Retina (tissue), 1 donor: ENCODE measurements at places on chromosomes 16 and 17.

DNA sequence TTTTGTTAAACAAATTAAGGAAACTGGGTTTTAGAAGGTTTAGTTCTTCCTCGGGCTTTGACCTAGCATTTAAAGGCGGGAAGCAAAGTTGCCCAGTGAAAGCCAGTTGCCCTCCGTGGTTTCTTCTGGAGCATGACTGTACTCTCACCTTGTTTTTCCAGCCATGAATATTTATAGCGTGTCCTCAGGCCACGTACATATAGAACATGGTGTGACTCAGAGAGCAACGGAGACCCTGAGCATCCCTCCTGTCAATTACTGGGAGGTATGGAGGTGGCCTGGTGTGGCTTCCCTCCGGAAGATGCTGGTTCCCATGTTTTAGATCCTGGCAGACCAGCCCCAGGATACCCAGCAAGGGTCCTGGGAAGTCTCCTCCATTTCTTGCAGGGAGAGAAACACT, 48.4 kb downstream of the AKAP1 start:
- peak; percentile 35 for DNase-seq

DNA sequence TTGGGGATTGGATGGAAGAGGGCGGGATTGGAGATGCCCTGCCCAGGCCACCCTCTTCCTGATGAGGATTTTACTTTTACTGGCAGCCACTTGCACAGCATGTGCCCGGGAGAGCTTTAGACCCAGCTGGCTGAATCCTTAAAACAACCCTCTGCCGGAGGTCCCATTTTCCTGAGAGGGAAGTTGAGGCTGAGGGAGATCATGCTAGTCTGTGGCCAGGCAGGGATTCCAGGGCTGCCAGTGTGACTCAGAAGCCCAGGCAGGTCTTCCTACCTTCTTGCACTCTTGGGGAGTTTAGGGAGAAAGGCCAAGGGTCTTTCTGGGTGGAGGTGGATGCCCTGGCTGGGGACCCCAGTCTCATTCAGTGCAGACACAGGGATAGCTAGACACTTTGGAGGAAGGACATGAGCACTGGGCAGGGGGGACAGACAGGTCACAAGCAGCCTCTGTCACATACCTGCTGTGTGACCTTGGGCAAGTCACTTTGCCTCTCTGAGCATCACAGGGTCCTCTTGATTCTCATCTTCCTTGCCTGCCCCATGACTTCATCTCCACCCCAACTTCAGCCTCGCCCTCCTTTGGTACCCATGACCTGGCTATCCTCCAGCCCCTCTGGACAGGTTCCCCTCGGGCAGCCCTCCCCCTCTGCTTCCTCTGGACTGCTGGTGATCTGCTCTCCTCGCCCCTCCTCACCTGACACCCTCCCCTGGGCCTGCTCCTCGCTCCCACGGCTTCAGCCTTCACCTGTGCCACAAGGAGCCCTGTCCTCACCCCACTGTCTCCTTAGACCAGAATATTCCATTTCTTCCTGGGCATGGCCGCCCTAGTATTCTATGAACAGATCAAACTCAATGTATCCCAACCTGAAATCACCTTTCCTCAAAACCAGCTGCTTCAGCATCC, 11.3 kb upstream of the DCAF7 start:
- no peak for DNase-seq

DNA sequence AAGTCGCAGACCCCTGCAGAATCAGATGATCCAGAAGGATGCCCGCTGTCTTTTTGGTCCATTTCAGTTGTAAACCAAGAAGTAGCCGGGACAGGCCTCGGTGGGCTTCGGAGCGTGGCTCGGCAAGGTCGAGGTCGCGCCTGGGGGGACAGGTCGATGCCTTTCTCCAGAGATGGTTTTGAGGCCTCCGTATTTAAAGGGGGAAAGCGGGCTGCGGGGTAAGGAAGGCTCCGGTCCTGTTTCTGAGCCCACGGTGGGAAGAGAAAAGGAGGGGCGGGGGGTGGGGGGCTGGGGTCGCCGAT, 7.5 kb upstream of the GNG13 start:
- no peak for DNase-seq

- no peak for DNase-seq
Observed at GRCh38 chr16:89841275-89841674, 13.0 kb downstream of the SPIRE2 start.

GRCh38 chr16:23052908-23053580, 96.2 kb downstream of the USP31 start:
- no peak for DNase-seq

DNA sequence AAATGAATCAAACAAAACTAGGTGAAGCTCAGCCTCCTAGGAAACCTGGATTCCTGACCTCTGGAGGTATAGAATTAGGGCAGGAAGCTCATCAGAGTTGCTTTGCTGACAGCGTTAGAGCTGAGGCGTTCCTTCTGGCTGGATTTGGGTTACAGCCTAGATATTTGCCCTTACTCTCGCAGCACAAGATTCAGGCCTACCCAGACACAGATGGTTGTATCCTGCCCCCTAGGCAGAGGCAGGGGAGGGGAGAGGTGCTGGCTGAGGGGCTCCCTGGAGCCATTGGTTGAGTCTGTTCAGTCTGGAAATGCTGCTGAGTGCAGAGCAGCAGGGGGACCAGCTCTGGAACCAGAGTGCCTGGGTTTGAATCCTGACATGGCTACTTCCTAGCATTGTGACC, 78.4 kb downstream of the MPRIP start:
- DNase-seq: no peak

GRCh38 chr16:9090101-9090959, 1.1 kb upstream of the HAPSTR1 start:
- DNase-seq: peak; percentile 75

- DNase-seq: no peak
Observed at GRCh38 chr16:86730086-86730485, 151.7 kb downstream of the FOXL1 start.

DNA sequence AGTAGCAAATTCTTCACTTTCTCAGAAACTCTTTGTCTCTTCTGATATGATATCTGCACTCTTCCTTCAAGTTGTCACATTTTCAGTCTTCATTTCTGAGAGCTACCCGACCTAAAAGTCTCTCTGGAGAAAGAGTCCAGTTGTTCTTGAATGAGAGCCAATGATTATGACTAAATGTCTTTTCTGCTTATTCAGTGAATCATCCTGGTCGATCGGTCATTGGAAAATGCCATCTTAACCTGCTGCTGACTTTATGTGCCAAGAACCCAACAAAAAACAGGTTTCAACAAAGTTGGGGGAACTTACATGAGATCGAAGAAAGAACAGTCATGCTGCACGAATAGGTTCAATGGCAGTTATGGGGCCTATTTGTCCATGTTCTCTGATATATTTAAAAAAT, 15.9 kb downstream of the SOX9 start:
- no peak for DNase-seq

DNA sequence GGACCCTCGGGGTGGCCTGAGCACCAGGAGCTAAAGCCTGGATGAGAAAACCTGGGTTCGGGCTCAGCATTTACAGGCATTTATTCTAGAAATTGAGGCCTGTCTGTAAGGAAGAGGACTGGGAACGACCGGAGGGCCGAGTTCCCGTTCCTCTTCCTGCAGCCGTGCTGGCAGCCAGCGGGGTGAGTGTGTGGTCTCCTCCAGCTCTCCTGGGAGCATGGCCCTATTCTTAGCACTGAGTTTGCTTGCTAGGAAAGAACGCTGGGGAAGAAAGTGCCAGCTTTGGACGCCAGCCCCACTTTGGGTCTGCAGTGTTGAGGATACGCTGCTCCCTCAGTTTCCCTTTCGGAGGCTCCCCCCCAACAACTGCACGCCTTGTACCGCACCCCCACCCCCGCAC, 49.6 kb downstream of the MGAT5B start:
- DNase-seq: no peak

DNA sequence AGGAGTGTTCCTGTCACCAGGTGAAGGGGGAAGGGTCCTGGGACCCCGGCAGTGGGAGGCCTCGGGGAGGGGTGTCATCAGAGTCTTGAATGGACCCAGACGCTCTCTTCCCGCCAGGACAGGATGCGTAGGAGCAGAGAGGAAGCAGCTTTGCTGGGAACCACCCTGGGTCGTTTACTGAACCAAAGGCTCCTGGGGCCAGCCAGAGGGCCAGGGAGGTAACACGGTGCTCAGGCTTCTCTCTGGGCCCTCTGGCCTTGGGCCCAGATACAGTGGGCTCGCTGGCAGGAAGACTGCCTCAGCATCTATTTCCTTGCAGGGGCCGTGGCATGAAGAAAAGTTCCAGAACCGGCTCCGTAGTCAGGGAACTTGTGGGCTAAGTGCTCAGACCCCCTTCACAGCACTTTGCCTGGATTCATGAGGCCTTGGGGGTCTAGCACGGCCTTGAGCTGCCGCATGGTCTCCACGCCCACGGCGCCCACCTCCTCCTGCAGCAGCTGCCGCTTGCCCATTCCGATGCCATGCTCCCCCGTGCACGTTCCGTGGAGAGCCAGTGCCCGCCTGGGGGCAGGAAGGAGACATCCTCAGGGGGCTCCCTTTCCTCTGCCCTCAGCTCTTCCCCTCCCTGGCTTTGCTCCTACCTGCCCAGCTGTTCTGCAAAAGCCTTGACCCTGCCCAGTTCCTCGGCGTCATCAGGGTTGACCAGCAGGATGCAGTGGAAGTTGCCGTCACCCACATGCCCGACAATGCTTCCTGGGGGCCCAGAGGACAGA, 4.4 kb downstream of the LDHD start:
- no peak for DNase-seq

GRCh38 chr17:15464231-15464985, 3.0 kb downstream of the CDRT4 start:
- DNase-seq: no peak

DNA sequence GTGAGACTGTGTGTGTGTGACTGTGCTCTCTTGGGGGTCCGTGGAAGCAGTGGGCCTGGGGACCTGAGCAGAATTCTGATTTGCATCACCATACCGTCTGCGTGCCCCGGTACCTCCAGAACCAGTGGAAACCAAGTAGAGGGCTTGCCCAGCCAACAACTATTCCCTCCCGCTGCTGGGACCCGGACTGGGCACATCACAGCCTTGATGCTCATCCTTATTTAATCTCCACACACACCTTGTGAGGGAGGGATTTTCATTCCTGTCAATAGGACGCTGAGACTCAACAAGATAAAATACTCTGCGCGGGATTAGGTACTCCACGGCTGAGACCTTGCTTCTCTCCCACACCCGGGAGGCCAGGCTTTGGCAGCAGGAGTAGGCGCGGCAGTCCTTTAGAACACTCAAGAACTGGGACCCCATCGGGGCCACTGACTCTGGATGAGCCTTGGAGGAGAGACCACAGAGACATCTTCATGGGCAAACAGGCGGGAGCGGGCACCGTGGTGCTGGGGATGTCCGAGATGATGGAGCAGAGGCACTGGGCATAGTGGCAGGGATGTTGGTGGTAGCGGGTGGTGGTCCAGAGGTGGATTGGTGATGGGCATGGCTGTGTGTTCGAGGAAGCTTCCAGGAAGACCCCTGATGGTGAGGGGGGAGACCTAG, 208.0 kb downstream of the NTN1 start:
- no peak for DNase-seq

DNA sequence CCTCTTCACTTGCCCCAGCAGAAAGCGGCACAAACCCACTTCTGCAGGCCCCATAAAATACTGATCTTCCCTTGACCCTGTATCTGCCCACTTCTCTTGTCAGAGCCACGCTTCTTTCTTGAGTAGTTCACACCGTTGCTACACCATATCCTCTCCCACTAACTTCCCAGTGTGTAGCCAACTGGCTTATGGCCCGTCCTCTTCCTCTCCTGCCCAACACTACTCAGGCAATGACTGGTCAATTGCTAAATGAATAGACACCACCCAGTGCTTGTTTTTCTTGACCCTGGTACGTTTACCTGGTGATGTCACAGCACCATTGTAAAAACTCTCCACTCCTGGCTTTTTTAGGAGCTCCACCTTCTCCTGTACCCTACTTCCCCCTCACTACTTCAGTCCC, 86.9 kb downstream of the NDEL1 start:
- no peak for DNase-seq

DNA sequence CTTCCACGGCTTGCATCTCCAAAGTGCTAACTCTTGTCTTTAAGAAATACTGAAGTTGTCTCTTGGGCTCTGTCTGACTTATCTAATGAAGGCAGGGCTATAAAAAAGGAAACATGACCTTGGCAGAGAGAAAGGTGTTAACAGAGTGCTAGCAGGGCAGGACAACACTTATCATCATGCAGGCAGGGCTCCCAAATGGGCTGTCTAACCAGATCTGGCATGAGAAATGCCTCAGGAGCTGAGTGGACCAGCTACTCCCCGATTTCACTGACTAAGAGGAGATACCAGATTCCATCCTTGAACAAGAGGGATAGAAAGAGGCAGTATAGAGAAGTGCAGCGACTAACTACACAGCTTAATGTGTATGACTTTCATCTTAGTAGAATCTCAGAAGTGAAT, 32.6 kb downstream of the PMP22 start:
- DNase-seq: no peak

DNA sequence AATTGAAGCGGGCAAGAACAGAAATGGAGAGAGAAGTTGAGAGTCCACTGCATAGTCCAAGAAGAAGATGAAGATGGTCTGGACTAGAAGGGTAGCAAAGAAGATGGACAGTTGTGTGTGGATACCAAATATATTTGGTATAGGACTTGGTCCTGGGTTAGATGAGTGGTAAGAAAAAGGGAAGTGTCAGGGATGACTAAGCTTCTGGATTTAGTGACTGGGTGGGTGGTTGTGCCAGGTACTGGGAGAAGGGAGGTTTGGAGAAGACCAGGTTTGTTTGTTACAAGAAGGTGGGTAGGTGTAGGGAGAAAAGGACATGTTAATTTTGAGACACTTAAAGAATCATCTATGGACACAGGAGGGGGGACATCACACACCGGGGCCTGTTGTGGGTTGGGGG, 5.4 kb downstream of the VMP1 start:
- no peak for DNase-seq

- no peak for DNase-seq
Observed at GRCh38 chr16:88116121-88116520, 164.9 kb downstream of the BANP start.

DNA sequence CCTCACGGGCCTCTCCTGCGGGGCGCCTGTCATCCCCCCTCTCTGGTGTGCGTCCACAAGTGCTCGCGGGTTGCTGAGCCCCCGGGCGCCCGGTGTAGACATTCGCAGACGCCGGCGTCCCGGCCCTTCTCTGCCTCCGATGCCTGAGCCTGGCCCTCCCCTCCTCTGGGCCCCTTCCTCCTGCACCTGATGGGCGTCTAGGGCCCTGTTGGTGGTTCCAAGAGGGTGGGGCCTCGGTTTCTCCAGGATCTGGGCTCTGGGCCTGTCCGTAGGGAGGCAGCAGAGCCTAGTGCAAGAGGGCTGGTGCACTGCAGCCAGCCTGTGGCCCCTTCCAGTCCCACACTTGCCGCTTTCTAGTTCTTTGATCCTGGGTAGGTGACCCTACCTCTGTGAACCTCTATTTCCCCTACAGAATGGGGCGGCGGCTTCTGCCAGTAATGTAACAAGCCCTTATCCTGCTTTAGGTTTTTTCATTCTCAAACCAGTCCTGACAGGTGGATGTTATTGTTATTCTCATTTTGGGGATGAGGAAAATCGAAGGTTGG, 623 bp downstream of the E4F1 start:
- DNase-seq: no peak

DNA sequence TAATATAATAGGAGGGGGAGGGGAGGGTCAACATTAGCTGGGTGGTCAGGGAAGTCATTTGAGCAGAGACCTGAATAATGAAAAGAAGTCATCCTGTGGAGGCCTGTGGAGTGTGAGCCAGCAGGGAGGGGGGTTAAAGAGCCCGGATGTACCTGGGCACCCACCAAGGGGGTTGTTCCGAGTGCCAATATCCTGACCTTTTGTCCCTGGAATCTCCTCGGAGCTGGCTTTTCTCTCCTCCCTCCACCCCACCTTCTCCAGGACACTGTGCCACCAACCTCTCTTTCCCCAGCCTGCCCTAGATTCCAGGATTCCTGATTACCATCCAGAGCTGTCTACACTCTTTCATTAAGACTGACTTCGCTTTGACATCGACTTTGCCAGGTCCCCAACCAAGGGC, 6.2 kb downstream of the SHBG start:
- DNase-seq: no peak
